ENCODE measurements at places on chromosomes 1 and 21. TPM values are rescaled to one million over a fixed set of nuclear protein-coding genes. Genes with fewer than 3 reads are reported as not detected.

GRCh38 chr1:180521474-180522212 is 19.3 kb upstream of the ACBD6 start:
- DNase-seq = no peak

DNA sequence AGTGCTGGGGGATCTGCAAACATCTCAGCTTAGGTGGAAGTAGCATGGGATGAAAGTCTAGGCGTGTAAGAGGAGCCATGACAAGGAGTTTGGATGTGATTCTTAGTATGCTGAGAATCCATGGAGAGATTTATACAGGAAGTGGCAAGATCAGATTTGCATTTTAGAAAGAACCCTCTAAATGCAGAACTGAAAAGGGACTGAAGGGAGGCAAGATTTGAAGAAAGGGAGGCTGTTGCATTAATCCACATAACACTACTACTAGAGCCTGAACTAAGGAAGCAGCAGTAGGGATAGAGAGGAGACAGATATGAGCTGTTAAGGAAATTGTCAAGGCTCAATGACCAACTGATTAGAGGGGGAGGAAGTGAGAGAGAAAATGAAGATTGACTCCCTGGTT is 9.8 kb downstream of the C1orf74 start:
- DNase-seq = no peak

- no peak for DNase-seq
Measured at GRCh38 chr1:86067626-86068025, 88.9 kb downstream of the COL24A1 start.

GRCh38 chr1:207966521-207966920 is 55.6 kb upstream of the CD34 start:
- DNase-seq = no peak

- no peak for DNase-seq
Measured at GRCh38 chr1:237013608-237014007, 9.4 kb upstream of the MT1HL1 start.

- no peak for DNase-seq
Measured at GRCh38 chr1:25117233-25117823, 115.0 kb downstream of the SYF2 start.

DNA sequence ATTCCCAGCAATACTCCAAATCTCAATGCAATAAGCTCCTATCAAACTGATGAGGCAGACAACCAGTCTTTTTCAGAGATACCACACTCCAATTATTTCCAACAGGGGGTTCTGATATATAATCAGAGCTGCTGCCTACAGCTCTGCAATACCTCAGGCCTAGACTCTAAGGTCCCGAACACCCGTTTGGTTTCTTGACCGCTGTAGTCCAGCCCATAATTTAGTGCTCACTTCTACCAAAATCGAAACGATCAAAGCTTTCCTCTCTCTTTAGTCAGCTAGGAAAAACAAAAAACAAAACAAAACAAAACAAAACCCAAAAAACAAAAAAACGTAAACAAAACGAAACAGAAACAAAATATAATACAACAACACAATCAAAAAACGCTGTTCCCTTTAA is 453.0 kb downstream of the NEGR1 start:
- DNase-seq = no peak

- peak; percentile 23 for DNase-seq
Measured at GRCh38 chr1:28102189-28102588, 13.8 kb upstream of the EYA3 start.

GRCh38 chr1:107547363-107548155 is 406.7 kb downstream of the NTNG1 start:
- DNase-seq = no peak

- DNase-seq = peak; percentile 61
Measured at GRCh38 chr1:171654201-171654941, 1.9 kb upstream of the MYOC start.

GRCh38 chr1:186623551-186623950 is 56.7 kb downstream of the PTGS2 start:
- no peak for DNase-seq

DNA sequence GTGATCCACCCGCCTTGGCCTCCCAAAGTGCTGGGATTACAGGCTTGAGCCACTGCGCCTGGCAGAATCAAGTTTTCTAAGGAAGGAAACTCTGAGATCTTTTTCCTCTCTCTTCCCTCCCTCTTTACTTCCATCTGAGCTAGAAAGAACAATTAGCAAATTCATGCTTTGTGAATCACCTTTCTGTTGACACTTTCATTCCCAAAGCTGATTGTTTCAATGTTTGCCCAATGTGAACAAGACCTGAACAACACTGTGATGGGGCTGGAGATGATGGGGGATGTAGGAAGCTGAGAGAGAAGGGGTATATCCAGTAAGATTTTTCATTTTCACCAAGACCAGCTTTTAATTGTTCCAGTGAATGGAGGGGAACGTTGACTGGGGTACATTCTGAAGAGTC is 5.7 kb upstream of the TENT5B start:
- DNase-seq = no peak

GRCh38 chr1:152968248-152968647 is 2.2 kb upstream of the SPRR4 start:
- no peak for DNase-seq

GRCh38 chr21:27359141-27359540 is 392.3 kb upstream of the ADAMTS5 start:
- DNase-seq = no peak

- no peak for DNase-seq
Measured at GRCh38 chr1:30034627-30035521, 688.5 kb downstream of the MATN1 start.

DNA sequence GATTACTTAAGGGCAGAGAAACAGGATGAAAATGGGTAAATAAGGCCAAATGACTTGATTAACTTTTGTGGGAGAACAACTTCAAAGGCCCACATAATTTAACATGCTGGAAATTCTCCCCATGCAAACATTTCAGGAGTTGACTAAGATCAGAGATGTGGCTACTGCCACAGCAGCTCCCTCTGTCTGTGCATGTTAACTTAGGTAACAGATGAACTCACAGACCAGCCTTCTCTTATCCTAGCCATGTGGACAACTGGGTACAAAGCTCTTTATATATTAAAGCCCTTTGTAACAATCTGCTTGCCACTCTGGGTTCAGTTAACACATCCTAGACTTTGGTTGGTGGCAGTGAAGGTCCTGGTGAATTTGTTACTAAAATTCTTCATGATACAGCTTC is 33.2 kb downstream of the BEND5 start:
- no peak for DNase-seq

- DNase-seq = no peak
Measured at GRCh38 chr1:230253150-230253549, 173.0 kb downstream of the PGBD5 start.

- no peak for DNase-seq
Measured at GRCh38 chr1:172603816-172604215, 55.1 kb upstream of the FASLG start.

DNA sequence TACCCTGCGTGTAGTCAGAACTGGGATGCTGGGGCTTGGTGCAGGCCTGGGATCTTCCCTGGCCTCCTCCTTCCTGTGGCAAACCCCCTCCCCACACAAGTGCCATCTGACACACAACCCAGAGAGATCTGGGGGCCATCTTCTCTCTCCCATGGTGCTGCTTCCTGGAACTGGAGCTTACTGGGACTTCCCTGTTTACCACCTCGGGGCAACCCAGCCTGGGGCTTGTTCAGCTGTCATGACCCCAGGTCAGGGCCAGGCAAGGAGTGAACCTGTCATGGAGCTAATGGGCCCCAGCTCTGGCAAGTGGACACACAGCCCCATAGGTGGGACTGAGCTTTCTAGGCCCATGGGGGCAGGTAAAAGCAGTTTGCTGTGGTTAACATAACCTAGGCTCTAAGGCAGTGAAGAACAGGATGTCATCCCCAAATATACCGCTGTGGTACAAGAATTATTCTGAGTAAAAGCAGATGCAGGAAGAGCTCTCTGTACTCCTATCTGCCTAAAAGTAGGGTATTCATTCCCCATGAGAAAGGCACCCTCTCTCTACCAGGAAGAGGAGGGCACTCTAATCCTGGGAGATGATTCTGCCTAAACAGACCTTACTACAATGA is 2.4 kb downstream of the TRIM11 start:
- peak; percentile 39 for DNase-seq

GRCh38 chr1:29361686-29362085 is 125.4 kb downstream of the PTPRU start:
- DNase-seq = no peak

- no peak for DNase-seq
Measured at GRCh38 chr1:177546346-177546745, 375.6 kb downstream of the BRINP2 start.

GRCh38 chr1:84164161-84164560 is 20.1 kb downstream of the PRKACB start:
- DNase-seq = no peak

DNA sequence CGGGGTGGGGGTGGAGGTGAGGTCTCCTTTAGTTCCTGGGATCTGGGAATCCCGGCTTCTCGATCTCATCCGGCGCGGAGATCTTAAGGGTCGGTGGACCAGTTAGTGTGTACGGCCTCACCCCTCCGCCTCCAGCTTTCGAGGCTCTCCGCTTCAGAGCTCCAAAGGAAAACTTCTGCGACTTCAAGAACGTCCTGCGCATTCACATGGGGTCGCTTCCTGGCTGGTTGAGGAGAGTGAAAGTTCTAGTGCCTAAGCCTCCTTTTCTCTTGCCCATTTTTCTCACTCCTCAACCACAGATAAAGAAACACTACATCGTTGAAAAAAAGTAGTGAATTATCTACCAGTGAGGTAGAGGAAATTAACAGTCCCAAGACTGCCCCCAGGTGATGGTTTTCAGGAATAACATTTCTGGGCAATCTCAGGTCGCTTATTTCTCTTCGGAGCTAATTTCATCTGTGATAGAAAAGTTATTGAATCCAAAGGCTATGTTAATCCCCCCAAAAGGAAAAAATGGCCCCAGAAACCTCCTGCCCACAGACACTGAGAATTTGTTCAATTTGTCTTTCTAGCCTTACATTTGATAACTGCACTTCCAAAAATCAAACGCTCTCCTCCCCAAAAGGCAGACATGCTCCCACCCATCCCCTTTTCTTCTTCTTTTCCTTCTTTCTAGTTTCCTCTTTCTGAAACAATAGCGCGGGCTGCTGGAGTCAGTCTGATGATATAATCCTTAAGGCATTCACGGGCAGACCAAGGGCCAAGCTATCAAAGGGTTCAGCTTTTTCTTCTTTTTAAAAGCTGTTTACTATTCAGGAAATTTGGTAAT is 20.6 kb upstream of the TBX15 start:
- DNase-seq = peak; percentile 95

DNA sequence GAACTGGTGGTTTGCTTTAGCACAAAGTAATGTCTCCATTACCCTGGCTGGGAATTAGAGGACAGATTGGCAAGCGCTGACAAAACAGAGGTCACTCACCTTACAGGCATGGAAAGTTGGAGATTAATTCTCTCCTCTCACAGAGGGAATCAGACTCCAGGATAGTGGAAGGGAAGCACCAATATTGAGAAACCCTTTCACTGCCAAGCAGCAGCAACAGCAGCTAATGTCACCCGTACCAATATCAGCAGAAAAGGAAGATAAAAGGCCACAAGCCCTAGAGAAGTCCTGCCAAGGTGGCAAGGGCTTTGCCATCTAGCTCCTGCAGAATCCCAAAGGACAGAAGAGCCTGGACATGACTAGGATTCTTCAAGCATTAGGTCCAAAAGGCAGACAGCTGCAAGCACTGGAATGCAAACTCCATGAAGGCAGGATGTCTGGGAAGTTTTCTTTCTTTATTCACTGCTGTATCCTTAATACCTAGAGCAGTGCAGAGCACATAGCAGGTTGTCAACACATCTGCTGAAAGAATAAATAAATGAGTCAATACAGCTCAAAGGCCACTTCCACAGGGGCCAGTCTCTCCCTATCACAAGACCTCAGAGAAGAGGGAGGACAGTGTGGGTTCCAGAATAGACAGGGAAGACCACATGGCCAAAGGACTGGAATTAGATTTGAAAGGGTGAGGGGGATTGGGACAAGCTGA is 57.2 kb downstream of the ERI3 start:
- DNase-seq = no peak

- DNase-seq = peak; percentile 89
Measured at GRCh38 chr1:54490361-54491248, 57.4 kb upstream of the ACOT11 start.

DNA sequence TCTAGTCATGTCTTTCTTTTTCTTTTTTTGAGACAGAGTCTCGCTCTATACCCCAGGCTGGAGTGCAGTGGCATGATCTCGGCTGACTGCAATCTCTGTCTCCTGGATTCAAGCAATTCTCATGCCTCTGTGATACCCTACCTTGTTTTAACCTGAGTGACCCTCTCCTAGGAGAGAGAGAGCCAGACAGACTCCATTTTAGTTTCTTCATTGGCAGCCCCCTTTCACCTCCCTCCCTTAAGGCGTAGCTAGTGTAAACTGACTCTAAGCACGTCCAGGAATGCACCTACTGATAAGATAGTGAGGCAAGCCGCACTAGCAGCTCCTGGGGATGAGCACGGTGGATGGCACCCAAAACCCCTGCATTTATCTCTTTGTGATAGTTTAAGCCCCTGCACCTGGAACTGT is 5.2 kb upstream of the PKNOX1 start:
- no peak for DNase-seq

DNA sequence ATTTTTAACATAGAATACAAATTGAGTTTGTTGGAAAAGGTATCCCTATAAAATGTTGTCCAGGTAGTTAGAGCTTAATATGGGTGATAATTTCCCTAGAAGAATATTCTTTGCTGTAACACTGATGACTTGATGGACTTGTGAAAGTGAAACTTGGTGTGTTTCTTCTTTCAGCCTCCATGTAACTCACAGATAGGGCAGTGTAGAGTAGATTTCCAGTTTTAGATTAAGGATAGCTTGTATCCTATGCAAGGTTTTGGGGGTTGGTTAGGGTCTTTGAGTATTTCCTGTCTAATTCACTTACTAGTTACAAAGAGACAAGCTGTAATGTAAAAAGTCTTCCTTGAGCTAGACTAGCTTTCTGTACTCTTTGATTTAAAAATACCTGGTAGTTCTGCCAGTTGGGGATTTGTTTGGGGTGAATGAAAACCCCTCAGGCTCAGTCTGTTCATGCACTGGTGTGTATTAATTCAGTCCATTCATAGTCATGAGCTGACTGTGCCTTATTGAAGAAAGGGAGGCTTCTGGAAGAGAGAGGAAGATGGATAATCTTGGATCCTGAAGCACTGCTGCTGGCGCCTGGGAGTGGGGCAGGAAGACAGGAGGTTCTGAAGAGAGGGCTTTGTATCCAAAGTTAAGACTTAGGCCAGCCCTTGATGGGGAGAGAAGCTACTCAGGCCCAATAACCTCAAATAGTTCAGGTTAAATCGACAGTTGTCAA is 83.6 kb downstream of the CAMTA1 start:
- peak; percentile 5 for DNase-seq

Gene KIAA0319L
- 44.9 TPM for total RNA-seq

Gene ARHGEF11
- 50.3 TPM for total RNA-seq

Gene DPH5
- 33.3 TPM for total RNA-seq

Gene FAM131C
- total RNA-seq = not detected

Gene VAMP4
- total RNA-seq = 7.6 TPM

Gene MAST2
- total RNA-seq = 24.2 TPM

Gene AADACL3
- total RNA-seq = not detected

Gene RCOR3
- 51.3 TPM for total RNA-seq

Gene KRTAP19-1
- total RNA-seq = not detected

Gene DNASE2B
- not detected for total RNA-seq

Gene ADGRB2
- 7.4 TPM for total RNA-seq
